ENCODE measurements at places on chromosomes 3 and 15.

- DNase-seq: no peak
Measured at GRCh38 chr15:64691896-64692565, 83.4 kb downstream of the RBPMS2 start.

DNA sequence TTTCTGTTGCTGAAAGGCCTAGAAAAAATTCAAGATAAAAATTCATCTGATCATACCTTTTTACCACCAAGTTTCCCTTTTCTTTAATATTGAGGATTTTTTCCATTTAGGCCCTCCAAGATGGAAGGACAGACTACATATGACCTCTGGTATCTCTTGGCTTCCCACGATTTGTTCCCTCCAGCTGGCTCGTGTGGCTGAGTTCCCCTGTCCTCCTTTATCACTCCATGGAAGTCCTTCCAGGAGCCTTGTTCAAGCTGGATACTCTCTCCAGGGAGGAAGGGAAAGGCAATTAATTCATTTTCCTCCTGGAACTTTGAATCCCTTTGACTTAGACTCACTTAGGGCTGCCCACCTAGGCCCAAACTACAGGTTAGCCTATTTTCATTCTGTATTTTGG is 110.6 kb downstream of the CFAP44 start:
- no peak for DNase-seq

DNA sequence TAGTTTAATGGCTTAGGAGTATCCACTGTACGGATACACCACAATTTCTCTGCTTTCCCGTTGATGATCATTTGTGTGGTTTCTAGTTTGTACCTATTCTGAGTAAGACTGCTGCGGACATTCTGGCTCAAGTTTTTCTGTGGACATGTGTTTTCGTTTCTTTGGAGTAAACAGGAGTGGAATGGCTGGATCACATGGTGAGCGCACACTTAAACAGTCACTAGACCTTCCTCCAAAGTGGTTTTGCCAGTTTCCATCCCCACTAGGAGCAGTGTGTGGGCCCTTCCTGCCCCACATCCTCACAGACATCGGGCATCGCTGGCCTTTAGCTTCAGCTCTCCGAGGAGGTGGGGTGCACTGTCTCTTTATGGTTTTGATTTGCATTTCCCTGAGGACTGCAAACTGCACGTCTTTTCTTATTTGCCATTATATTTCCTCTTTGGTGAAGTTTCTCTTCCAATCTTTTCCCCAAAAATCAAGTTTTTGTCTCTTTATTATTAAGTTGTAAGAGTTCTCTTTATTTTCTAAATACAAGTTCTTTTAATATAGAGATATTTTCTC is 94.1 kb downstream of the VGLL4 start:
- no peak for DNase-seq

DNA sequence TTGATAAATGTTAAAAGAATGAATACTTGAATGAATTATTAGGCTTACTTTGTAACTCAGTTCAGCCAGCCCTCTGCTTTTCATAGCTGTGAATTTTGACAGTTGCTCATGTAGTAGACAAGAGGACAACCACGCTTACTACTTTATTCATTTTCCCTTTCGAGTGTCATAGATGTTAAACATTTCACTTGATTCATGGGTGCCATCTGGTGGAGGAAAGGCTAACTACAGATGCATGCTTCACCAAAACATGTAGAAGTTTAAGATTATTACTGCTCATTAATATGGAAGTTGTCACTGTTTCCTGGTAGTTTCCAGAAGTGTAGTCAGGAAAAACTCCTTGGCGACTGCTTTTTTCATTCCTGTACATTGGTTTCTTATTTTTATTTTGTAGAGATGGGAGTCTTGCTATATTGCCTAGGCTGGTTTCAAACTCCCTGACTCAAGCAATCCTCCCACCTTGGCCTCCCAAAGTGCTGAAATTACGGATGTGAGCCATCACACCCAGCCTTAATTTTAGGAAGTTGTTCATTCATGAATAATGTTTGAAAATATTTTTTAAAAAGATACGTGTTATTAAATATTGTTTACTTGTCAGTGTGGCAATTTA is 163.2 kb downstream of the B3GALNT1 start:
- DNase-seq: peak; percentile 37

- DNase-seq: no peak
Measured at GRCh38 chr15:63968700-63969099, 77.6 kb downstream of the DAPK2 start.

DNA sequence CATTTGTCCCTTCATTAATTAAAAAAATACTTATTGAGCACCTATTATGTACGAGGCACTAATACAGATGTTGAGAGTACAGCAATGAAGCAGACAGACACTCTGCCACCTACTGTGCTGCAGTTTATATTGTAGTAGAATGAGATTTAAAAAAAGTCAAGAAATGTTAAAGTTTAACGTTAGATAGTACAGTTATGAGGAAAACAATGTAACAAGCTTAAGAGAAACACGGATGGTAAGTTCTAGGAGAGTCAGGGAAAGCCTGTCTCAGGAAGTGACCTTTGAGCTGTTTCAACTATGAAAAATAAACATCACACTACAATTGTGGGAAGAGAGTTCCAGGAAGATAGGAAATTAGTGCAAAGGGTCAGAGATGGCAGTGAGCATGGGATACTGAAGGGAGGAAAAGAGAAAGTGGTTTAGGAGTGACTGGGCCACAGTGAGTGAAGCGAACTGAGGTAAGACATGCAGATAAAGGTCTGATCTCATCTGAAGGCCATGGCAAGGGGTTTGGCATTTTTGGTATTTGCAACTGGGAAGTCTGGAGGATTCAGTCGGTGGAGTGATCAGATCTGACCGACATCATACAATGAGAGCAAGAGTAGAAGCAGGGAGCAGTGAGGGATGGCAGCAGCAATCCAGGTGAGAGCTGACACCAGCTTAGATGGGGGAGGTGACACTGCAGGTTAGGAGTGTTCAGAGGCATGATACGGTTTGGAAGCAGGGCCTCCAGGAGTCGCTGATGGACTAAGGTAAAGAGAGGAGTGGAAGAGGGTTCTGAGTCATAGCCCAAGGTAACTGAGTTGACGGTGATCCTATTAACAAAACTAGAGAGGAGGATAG is 28.5 kb downstream of the PLSCR4 start:
- no peak for DNase-seq
